ENCODE measurements at places on chromosomes 4 and X. TPM values are rescaled to one million over a fixed set of nuclear protein-coding genes. Genes with fewer than 3 reads are reported as not detected.

- no peaks in the 10 kb centered on the region for H3K36me3 ChIP-seq
- H3K27ac ChIP-seq = no peak overlapping the region
- H3K4me3 ChIP-seq = no peak overlapping the region
- no peak for DNase-seq
- H3K27me3 ChIP-seq = no peaks in the 10 kb centered on the region
- H3K4me1 ChIP-seq = no peaks in the 10 kb centered on the region
Measured at GRCh38 chr4:170087163-170087700, 2.5 kb downstream of the AADAT start.

- DNase-seq = no peak
- H3K36me3 ChIP-seq = no peaks in the 10 kb centered on the region
- no peaks in the 10 kb centered on the region for H3K27me3 ChIP-seq
- peaks cover 5% of the 10 kb centered on the region for H3K4me1 ChIP-seq
Measured at GRCh38 chr4:153137159-153137558, 67.1 kb upstream of the TRIM2 start.

DNA sequence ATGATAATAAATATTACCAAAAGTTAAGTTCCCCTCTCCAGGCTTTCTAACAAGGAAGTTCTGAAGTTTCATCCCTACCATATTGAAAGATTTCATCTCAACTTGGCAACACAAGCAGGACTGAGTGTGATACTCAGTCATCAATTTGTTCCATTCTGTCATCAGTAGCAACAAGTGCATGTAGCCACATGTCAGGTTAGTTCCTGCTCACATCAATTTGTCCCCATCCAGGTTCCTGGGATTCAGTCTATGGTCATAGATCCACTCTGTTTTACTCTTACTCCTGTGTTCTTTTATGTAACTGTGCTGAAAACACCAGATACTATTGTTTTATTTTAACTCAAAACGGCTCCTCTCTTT lies 22.2 kb downstream of the SMPX start:
- no peaks in the 10 kb centered on the region for H3K4me1 ChIP-seq
- no peak overlapping the region for H3K27ac ChIP-seq
- no peak for DNase-seq
- H3K27me3 ChIP-seq = no peaks in the 10 kb centered on the region
- H3K36me3 ChIP-seq = no peaks in the 10 kb centered on the region

- no peaks in the 10 kb centered on the region for H3K36me3 ChIP-seq
- H3K27me3 ChIP-seq = no peaks in the 10 kb centered on the region
- no peak overlapping the region for H3K4me3 ChIP-seq
- no peak for DNase-seq
Measured at GRCh38 chr4:66639361-66639760, 905.9 kb downstream of the CENPC start.

DNA sequence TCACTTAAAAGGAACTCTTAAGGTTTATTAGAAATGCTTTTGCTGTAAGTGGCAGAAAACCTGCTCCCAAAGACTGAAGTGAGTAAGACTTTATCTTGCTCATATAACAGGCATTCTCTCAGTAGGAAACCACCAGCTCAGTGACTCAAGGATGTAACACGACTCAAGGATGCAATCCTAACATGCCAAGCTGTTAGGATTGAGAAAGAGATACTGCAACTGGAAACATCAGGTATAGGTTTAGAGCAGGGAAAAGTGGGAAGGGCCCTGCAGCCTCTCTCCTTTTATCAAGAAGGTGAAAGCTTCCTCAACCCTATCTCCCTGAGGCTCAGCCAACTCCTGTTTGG lies 11.9 kb upstream of the SLC9A7 start:
- DNase-seq = no peak
- H3K4me1 ChIP-seq = no peaks in the 10 kb centered on the region

The SHROOM4 gene
- total RNA-seq = not detected

DNA sequence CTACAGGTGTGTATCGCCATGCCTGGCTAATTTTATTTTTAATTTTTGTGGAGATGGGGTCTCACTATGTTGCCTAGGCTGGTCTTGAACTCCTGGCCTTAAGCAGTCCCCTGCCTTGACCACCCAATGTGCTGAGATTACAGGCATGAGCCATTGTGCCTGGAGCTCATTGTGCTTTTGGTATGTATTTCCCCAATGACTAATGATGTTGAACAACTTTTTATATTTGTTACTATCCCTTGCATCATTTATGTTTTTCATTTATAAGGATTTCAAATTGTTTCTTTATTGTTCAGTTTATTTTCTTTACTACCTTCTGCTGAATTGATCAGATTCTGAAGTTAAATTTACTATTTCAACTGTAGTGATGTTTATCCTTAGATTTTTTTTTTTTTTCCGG lies 199.7 kb downstream of the CEP135 start:
- H3K27ac ChIP-seq = no peak overlapping the region
- no peak overlapping the region for H3K4me3 ChIP-seq
- DNase-seq = no peak
- H3K4me1 ChIP-seq = no peaks in the 10 kb centered on the region
- H3K36me3 ChIP-seq = no peaks in the 10 kb centered on the region

- H3K4me3 ChIP-seq = no peak overlapping the region
- H3K36me3 ChIP-seq = no peaks in the 10 kb centered on the region
- H3K27me3 ChIP-seq = no peaks in the 10 kb centered on the region
Measured at GRCh38 chr4:106854569-106855351, 181.4 kb downstream of the DKK2 start.

DNA sequence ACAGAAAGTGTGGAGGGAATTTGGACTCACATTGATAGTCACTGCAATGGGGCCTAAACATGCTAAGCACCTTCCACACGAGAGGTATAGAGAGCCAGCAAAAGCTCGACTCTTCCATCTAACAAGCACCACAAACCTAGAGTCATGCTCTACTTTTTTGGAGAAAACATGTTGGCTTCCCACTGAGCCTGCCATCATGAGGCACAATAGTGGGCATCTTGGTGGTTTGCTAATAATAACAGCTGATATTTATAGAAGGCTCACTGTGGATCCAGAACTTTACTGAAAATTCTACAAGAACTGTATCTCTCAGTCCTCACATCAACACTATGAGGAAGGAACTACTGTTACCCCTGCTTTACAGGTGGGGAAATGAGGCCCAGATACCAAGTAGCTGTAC lies 26.6 kb downstream of the MAML3 start:
- no peak overlapping the region for H3K4me3 ChIP-seq
- DNase-seq = no peak
- peaks cover 12% of the 10 kb centered on the region for H3K4me1 ChIP-seq
- H3K27me3 ChIP-seq = no peaks in the 10 kb centered on the region

DNA sequence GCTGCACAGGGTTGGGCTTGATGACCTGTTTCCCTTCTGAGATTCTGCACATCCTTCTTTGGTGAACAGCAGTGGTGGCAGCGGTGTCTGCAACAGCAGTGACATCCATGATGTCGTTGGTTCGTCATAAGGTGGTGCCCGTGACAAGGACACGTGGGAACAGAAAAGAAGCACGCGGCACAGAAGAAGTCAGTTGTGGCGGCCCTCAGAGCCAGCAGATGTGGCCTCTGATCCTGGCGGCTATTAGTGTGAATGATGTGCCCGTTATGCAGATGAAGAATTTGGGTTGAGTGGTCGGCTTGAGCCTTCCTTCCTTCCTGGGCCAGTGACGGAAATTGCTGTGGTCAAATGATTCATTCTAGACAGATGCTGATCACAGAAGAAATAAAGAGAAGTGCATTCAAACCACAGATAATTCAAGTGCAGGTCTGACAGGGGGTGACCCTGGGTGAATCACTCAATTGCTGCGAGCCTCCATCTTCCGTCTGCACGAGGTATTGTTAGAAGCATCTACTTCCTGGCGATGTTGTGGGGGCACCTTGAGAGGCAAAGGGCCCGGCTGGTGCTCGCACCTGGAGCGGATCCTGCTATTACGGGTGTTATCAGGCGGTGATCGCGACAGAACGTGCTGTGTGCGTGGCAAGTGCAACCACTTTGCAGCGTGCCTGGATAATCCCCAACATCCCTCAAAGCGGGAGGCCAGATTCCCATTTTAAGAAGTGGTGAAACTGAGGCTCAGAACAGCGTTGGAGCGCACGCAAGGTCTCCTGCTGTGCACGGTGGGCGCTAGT lies 215.2 kb upstream of the PSAPL1 start:
- H3K4me3 ChIP-seq = no peak overlapping the region
- peak; percentile 56 for DNase-seq
- no peaks in the 10 kb centered on the region for H3K36me3 ChIP-seq
- H3K27me3 ChIP-seq = no peaks in the 10 kb centered on the region
- peaks cover 60% of the 10 kb centered on the region for H3K4me1 ChIP-seq

- no peaks in the 10 kb centered on the region for H3K27me3 ChIP-seq
- no peaks in the 10 kb centered on the region for H3K36me3 ChIP-seq
- no peak overlapping the region for H3K27ac ChIP-seq
- no peak overlapping the region for H3K4me3 ChIP-seq
Measured at GRCh38 chr4:101066626-101067170, 280.6 kb downstream of the PPP3CA start.

DNA sequence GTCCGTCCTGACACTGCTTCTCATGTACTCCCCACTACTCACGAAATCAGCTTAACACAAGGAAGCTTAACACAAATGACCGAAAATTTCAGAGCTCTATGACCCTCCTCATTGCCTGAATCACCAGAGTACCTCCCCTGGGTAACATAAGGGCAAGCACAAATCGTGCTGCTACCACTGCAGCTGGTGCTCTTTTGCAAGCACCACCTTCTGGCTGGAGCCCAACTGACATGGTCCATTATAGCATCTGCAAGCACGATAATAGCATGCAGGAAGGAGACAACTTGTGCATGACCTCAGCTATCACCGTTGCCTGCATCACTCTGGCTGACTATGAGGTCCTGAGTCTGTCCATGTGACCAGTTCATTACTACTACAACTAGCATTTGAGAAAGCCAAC lies 308.0 kb downstream of the TEX13C start:
- DNase-seq = no peak
- no peaks in the 10 kb centered on the region for H3K36me3 ChIP-seq
- no peak overlapping the region for H3K27ac ChIP-seq
- no peaks in the 10 kb centered on the region for H3K27me3 ChIP-seq
- H3K4me3 ChIP-seq = no peak overlapping the region

DNA sequence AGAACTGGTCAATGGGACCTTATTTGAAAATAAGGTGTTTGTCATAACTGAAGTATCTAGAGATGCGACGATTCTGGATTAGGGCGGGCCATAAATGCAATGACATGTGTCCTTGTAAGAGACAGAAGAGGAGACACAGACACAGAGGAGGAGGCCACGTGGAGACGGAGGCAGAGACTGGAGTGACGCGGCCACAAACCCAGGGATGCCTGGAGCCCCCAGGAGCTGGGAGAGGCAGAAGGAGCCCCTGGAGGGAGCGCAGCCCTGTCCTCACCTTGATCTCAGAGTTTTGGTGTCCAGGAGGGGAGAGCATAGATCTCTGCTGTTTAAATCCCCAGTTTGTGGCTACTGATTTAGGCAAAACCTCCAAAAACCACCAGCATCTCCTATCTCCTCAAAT lies 5.0 kb downstream of the GTPBP6 start:
- peaks cover 10% of the 10 kb centered on the region for H3K36me3 ChIP-seq
- no peaks in the 10 kb centered on the region for H3K27me3 ChIP-seq
- DNase-seq = no peak
- H3K4me3 ChIP-seq = no peak overlapping the region
- H3K27ac ChIP-seq = no peak overlapping the region

The MECP2 gene
- 49.5 TPM for total RNA-seq

DNA sequence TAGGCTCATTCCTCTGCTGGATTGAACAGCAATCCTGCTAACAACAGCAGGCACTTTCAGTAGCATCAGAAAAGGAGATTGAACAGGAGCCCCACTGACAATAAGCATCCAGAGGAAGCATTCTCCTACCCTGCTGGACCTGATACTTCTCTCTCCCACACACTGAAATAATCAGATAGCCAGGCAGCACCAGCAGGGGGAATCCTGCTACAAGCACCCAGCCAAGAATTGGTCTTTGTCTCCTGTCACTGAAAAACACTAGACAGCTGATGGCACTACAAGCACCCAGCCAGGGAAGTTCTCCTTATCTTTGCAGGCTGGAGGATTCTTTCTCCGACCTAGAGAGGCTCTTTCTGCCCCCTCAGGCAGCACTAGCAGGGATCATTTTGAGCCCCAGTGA lies 444.3 kb upstream of the GRIA3 start:
- H3K36me3 ChIP-seq = no peaks in the 10 kb centered on the region
- no peak overlapping the region for H3K27ac ChIP-seq
- no peaks in the 10 kb centered on the region for H3K27me3 ChIP-seq
- no peak for DNase-seq
- H3K4me3 ChIP-seq = no peak overlapping the region

DNA sequence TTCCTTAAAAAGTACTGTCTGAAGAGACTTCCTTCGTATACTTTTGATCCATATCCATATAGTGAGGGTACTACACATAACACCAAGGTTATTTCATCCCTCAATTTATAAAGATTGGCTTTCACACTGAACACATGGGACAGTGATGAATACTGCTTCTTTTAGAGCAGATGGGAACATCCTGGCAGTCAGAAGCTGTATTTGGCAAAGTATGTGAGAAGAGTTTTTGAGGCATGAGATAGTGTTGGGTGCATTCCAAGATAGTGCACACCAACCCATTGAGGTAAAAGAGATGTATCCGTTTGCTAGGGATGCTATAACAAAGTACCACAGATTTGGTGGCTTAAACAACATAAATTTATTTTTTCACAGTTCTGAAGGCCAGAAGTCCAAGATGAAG lies 141.1 kb downstream of the MOSPD2 start:
- no peak for DNase-seq
- H3K4me3 ChIP-seq = no peak overlapping the region
- H3K27ac ChIP-seq = no peak overlapping the region
- no peaks in the 10 kb centered on the region for H3K4me1 ChIP-seq
- H3K27me3 ChIP-seq = no peaks in the 10 kb centered on the region

The GPR34 gene
- 1.5 TPM for total RNA-seq

DNA sequence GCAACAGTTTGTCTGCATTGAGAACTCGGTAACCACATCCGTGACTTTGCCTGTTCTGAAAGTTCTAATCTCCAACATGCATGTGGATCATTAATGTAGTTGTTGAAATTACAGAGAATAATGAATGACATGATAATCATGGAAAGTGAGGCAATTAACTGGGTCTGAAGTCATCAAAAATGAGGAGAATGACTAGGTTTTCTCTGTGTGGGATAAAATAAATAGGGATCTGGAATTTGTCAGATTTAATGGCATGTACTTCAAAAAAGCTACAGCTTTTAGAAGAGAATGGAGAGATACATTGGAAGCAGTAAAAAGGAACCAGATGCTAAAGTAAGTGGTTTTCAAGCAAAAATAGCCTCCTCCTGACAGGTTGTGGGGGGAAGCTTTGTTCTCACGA lies 59.3 kb downstream of the AFM start:
- no peak overlapping the region for H3K27ac ChIP-seq
- DNase-seq = no peak
- no peaks in the 10 kb centered on the region for H3K4me1 ChIP-seq
- no peaks in the 10 kb centered on the region for H3K36me3 ChIP-seq

GRCh38 chr4:68520985-68521384 lies 55.1 kb downstream of the UGT2B17 start:
- H3K36me3 ChIP-seq = no peaks in the 10 kb centered on the region
- DNase-seq = no peak
- H3K27me3 ChIP-seq = no peaks in the 10 kb centered on the region
- H3K4me3 ChIP-seq = no peak overlapping the region

- no peaks in the 10 kb centered on the region for H3K27me3 ChIP-seq
- H3K4me3 ChIP-seq = peak overlapping the region; percentile 45
- peak overlapping the region; percentile 57 for H3K27ac ChIP-seq
- peak; percentile 60 for DNase-seq
Measured at GRCh38 chrX:72169008-72169728, 12.4 kb upstream of the PIN4 start.

GRCh38 chr4:31741326-31741725 lies 1021.2 kb downstream of the PCDH7 start:
- H3K36me3 ChIP-seq = no peaks in the 10 kb centered on the region
- no peak for DNase-seq
- no peak overlapping the region for H3K4me3 ChIP-seq
- H3K4me1 ChIP-seq = no peaks in the 10 kb centered on the region
- H3K27ac ChIP-seq = no peak overlapping the region
